Thoracic aorta (tissue), 2 donors: ENCODE measurements at places on chromosomes 2 and 18.
A peak's percentile ranks its signal among the peaks of the same experiment; 100 is the strongest.

DNA sequence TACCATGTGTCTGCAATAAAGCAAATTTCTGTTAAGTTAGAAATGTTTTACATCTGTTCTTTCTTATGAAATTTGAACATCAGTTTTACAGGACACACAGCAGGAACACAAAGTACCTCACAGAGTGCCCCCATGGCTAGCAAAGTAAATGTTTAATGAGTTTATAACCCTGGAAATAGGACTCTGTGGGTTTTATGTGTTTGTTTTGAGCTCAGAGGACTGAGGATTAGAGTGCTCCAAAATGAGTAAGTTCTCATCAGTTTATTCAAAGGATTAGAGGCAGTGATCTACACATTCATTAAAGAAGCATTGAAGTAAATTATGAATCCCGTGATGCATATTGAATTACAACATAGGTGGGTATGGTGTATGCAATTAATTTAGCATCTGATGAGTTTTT is 281.8 kb downstream of the GULP1 start:
- no peak overlapping the region for H3K4me3 ChIP-seq
- no peaks in the 10 kb centered on the region for H3K27me3 ChIP-seq
- no peak overlapping the region for H3K27ac ChIP-seq
- no peak for DNase-seq
- peaks cover 7% of the 10 kb centered on the region for H3K4me1 ChIP-seq

DNA sequence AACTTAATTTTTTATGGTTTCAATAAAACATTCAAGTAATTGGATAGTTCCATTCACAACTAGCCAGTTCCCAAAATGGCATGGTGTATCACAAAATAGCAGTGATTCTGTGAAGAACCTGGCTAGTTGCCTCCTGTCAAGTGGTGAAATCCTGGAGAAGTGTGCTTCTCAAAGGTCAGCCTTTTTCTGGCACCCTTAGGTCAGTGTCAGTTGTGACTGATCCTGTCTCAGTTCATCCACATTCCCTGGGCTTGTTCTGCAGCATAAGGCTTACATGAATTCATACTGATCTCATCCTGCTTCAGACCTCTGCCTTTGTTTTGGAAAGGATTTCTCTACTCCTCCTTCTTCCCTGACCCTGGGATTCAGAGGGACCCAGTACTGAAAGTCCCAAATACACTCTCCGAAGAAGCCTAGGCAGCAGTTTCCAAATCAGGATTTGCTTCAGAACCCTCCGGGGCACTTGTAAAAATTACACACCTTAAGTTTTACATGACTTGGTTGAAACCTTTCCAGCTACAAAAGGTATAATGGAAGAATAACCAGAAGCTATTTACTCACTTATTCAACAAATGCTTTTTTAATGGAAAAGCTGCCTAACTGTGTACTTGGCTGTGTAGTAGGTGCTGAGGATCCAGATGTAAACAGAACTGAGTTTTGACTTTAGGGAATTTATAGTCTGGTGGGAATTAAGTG is 11.0 kb downstream of the MAP3K20 start:
- H3K4me1 ChIP-seq, result peaks cover 39% of the 10 kb centered on the region
- H3K36me3 ChIP-seq, result no peaks in the 10 kb centered on the region
- H3K4me3 ChIP-seq, result peak overlapping the region; percentile 23
- no peaks in the 10 kb centered on the region for H3K27me3 ChIP-seq
- peak overlapping the region; percentile 60 for H3K27ac ChIP-seq
- no peak for DNase-seq

DNA sequence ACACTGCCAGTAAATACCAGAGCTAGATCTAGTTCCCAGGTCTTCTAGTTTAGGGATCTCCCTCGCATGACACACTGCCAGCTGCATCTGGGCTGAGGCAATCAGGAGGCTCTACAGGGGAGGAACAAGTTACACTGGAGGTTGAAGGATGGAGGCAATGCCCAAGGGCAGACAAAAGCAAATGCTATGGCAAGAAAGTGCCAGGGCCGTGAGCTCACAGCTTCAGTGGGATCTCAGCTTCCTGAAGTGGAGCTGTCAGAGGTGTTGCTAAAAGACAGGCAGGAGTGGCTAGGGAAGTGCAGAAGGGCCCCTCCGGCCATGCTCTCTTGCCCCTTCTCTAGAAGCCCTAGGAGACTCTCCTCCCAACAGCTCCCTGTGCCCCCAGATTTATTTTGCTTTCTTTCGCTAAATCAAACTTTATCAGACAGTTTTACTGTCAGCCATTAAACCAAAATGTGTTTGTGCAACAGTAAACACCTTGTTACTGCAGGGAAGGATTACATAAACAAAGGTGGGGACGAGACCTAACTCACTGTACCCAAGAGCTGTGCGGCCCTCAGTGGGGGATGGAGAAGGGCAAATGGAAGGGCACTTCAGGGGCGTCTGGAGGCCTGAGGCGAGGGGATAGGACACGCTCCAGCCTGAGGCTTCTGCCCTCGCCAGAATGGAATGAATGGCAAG is 39.4 kb upstream of the PKDCC start:
- no peak overlapping the region for H3K27ac ChIP-seq
- H3K36me3 ChIP-seq, result no peaks in the 10 kb centered on the region
- H3K4me3 ChIP-seq, result no peak overlapping the region
- no peaks in the 10 kb centered on the region for H3K4me1 ChIP-seq
- H3K27me3 ChIP-seq, result no peaks in the 10 kb centered on the region
- DNase-seq, result no peak

- no peaks in the 10 kb centered on the region for H3K27me3 ChIP-seq
- H3K27ac ChIP-seq, result no peak overlapping the region
- peaks cover 59% of the 10 kb centered on the region for H3K36me3 ChIP-seq
- no peak for DNase-seq
Measured at GRCh38 chr2:233267516-233268245, 16.2 kb downstream of the ATG16L1 start.

- no peak overlapping the region for H3K27ac ChIP-seq
- H3K27me3 ChIP-seq, result peaks cover 27% of the 10 kb centered on the region
- no peak for DNase-seq
- H3K36me3 ChIP-seq, result no peaks in the 10 kb centered on the region
- H3K4me3 ChIP-seq, result peak overlapping the region; percentile 69
- peaks cover 27% of the 10 kb centered on the region for H3K4me1 ChIP-seq
Measured at GRCh38 chr2:236167297-236168109, 683 bp downstream of the GBX2 start.

- no peak overlapping the region for H3K4me3 ChIP-seq
- H3K27me3 ChIP-seq, result no peaks in the 10 kb centered on the region
- H3K36me3 ChIP-seq, result no peaks in the 10 kb centered on the region
- no peak overlapping the region for H3K27ac ChIP-seq
- DNase-seq, result no peak
Measured at GRCh38 chr2:9152975-9153642, 53.5 kb upstream of the ASAP2 start.

- peaks cover 3% of the 10 kb centered on the region for H3K36me3 ChIP-seq
- no peak overlapping the region for H3K27ac ChIP-seq
- no peaks in the 10 kb centered on the region for H3K27me3 ChIP-seq
- H3K4me1 ChIP-seq, result no peaks in the 10 kb centered on the region
Measured at GRCh38 chr2:61282104-61282590, 120.2 kb downstream of the C2orf74 start.

- peak; percentile 38 for DNase-seq
- peak overlapping the region; percentile 27 for H3K4me3 ChIP-seq
- H3K27ac ChIP-seq, result peak overlapping the region; percentile 88
- H3K27me3 ChIP-seq, result no peaks in the 10 kb centered on the region
- peaks cover 71% of the 10 kb centered on the region for H3K4me1 ChIP-seq
- H3K36me3 ChIP-seq, result no peaks in the 10 kb centered on the region
Measured at GRCh38 chr18:45517181-45517741, 98.0 kb upstream of the SLC14A2 start.

DNA sequence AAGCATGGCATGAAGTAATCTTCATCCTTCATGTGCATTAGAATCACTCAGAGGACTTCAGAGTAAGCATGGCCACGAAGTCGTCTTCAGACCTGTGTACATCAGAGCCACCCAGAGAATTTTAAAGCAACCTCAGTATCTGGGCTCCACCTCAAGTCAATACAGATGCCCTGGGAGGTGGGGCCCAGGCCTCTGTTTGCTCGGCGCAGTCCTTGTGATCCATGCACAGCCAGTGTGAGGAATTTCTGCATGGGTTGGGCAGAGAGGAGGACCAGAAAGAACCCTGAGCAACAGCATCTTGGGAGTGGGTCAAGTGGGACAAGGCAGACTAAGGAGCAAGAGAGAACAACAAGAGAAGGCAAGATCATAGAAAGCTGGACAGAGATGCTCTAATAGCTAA is 220.4 kb upstream of the TMEM200C start:
- DNase-seq, result no peak
- no peaks in the 10 kb centered on the region for H3K36me3 ChIP-seq
- H3K4me3 ChIP-seq, result no peak overlapping the region
- H3K4me1 ChIP-seq, result no peaks in the 10 kb centered on the region
- H3K27ac ChIP-seq, result no peak overlapping the region

GRCh38 chr2:154762638-154763037 is 64.1 kb downstream of the KCNJ3 start:
- no peaks in the 10 kb centered on the region for H3K4me1 ChIP-seq
- H3K27ac ChIP-seq, result no peak overlapping the region
- H3K4me3 ChIP-seq, result no peak overlapping the region
- no peaks in the 10 kb centered on the region for H3K27me3 ChIP-seq

DNA sequence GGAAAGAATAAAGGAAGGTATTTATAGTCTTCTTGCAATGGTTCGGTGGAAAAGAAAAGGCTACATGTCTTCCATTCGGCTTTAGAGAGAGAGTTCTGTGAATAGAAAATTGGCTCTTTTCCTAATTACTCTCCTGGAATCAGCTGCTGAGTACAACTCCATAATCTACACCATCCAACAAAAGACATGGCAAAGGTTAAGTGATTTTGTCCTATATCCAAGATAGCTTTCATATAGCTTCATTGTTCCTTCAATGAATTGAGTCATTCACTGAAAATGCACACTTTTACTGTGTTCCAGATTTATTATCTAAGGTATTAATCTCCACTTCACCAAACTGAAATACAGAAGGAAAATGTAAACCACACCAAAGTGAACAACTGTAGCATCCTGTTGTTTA is 514.5 kb downstream of the LRRTM4 start:
- no peak overlapping the region for H3K4me3 ChIP-seq
- H3K27ac ChIP-seq, result no peak overlapping the region
- no peaks in the 10 kb centered on the region for H3K27me3 ChIP-seq
- H3K4me1 ChIP-seq, result no peaks in the 10 kb centered on the region
- no peak for DNase-seq

DNA sequence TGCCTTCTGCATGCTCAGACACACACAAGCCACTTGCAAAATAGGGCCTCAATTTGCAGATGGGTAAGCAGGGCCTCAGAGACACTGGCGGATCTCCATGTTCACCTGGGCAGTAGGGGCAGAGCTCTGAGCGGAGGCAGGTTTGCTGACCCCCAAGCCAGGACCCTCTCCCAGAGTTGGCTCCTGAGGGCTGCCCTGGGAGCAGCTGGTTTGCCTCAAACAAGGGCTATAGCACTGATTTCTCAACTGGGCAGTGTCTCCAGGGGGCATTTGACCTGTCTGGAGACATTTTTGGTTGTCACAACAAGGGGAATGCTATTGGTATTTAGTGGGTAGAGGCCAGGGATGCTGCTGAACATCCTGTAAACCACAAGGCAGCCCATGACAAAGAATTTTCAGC is 11.6 kb downstream of the GLI2 start:
- no peak overlapping the region for H3K27ac ChIP-seq
- DNase-seq, result no peak
- no peaks in the 10 kb centered on the region for H3K27me3 ChIP-seq
- no peak overlapping the region for H3K4me3 ChIP-seq

- H3K27ac ChIP-seq, result peak overlapping the region; percentile 63
- DNase-seq, result no peak
- H3K4me1 ChIP-seq, result peaks cover 20% of the 10 kb centered on the region
Measured at GRCh38 chr18:48771641-48772375, 179.0 kb downstream of the SMAD7 start.

GRCh38 chr2:1518331-1518803 is 105.1 kb downstream of the TPO start:
- no peaks in the 10 kb centered on the region for H3K27me3 ChIP-seq
- no peaks in the 10 kb centered on the region for H3K36me3 ChIP-seq
- no peak overlapping the region for H3K4me3 ChIP-seq
- H3K27ac ChIP-seq, result no peak overlapping the region
- no peak for DNase-seq

- H3K27me3 ChIP-seq, result no peaks in the 10 kb centered on the region
- no peak for DNase-seq
- H3K4me1 ChIP-seq, result no peaks in the 10 kb centered on the region
- no peaks in the 10 kb centered on the region for H3K36me3 ChIP-seq
- no peak overlapping the region for H3K27ac ChIP-seq
Measured at GRCh38 chr2:41510108-41510507, 537.7 kb upstream of the PKDCC start.

DNA sequence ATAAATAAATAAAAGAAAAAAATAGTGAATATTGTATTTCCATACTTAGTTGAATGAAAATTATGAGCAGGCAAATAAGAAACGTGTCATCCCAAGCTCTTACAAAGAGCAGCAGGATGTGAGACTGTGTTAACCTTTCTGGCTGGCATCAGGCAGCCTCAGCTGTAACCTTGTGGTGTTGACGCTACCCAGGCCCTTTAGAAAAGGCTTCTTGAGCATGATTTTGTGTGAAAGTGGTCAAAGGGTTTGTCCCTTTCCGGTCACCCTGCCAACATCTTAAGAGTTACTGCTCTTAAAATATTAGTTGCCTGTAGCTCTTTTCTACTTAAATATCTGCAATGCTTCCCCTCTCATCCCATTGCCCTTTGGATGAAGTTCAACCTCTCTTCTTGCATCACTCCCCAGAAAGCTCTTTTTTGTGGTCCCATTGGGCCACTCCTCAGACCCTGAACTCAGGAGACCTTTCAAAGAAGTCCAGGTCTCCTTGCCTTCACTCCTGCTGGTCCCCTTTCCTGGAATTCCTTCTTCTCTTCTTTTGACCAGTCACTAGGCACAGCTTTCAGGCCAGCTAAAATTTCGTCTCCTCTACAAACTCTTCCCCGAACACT is 35.0 kb downstream of the RHOB start:
- peaks cover 21% of the 10 kb centered on the region for H3K4me1 ChIP-seq
- DNase-seq, result no peak
- H3K4me3 ChIP-seq, result no peak overlapping the region
- H3K27ac ChIP-seq, result peak overlapping the region; percentile 34
- H3K27me3 ChIP-seq, result no peaks in the 10 kb centered on the region

DNA sequence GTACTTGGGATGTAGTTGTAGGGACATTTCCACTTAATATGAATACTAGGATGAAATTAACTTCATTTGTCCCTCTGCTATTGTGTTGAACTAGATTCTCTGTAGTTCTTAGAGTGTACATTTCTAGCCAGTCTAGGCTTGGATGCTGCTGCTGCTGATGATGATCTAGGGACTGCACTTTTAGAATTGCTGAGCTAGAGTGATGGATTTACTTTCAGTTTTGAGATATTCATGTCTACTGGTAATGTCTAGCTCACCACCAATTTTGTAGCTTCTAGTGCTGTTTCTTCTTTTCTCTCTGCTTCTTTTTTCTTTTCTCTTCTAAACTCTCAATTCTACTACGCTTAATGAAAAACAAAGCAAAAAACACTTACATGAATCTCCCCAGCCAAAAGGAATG is 49.4 kb downstream of the MRPS9 start:
- no peak overlapping the region for H3K4me3 ChIP-seq
- no peaks in the 10 kb centered on the region for H3K27me3 ChIP-seq
- peaks cover 1% of the 10 kb centered on the region for H3K4me1 ChIP-seq
- no peak for DNase-seq

GRCh38 chr2:204583773-204584172 is 38.5 kb downstream of the PARD3B start:
- H3K36me3 ChIP-seq, result no peaks in the 10 kb centered on the region
- no peak overlapping the region for H3K27ac ChIP-seq
- H3K4me1 ChIP-seq, result no peaks in the 10 kb centered on the region
- no peaks in the 10 kb centered on the region for H3K27me3 ChIP-seq
